Caudate nucleus (tissue), 63 donors: ENCODE measurements at places on chromosomes 12 and 14.

GRCh38 chr14:50008562-50008961 lies 107.8 kb downstream of the VCPKMT start:
- no peak for DNase-seq

- DNase-seq: no peak
Measured at GRCh38 chr14:103314496-103315277, 19.4 kb upstream of the EIF5 start.

- no peak for DNase-seq
Measured at GRCh38 chr12:108175310-108175709, 46.2 kb downstream of the WSCD2 start.

DNA sequence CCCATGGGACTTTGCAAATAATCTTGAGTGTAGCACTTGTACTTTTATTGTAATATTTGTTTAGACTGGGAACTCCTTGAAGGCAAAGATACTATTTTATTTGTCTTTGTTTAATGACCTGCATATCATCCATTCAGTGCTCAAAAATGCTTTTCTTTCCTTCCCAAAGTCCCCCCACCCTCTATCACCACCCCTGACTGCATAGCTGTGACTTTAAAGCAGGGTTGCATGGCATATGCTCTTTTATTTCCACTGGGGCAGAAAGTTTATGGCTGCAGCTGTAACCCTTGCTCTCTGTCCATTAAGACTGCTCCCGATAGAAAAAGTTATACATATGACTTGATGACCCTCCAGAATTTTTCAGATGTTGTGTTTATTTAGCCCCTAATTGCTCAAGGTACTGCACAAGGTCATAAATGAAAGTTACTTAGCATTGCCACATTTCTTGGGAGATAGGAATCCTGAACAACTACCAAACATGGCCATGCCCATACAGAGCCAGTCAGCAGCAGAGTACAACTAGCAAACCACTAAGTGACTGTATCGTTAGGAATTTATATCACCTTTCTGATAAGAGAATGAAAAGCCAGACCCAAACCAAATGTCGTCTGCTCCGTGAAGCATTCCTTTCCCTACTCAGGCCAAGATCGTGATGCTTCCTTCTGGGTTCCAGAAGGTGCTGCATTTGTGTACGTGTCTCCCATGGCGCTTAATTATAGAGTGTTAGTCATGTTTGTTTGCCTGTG lies 114.3 kb downstream of the DIP2B start:
- DNase-seq: no peak

- no peak for DNase-seq
Measured at GRCh38 chr14:96581902-96582301, 79.7 kb downstream of the PAPOLA start.

DNA sequence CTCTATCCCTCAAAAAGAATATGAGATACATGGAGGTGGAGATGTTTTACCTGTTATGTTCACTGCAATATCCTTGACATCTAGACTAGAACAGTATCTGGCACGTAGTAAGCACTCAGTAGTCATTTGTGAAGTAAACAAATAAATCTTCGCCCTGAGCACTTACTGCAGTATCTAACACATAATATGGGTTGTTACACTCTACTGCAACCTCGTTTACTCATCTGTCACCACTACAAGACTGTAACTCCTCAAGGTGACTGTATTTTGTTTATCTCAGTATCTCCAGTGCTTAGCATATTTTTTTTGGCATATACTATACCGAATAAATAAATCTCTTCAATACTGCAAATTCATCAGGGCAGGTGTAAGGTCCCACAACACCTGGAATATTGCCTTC lies 66.1 kb downstream of the WASHC3 start:
- no peak for DNase-seq

- DNase-seq: no peak
Measured at GRCh38 chr12:19215115-19215514, 85.6 kb downstream of the PLEKHA5 start.

DNA sequence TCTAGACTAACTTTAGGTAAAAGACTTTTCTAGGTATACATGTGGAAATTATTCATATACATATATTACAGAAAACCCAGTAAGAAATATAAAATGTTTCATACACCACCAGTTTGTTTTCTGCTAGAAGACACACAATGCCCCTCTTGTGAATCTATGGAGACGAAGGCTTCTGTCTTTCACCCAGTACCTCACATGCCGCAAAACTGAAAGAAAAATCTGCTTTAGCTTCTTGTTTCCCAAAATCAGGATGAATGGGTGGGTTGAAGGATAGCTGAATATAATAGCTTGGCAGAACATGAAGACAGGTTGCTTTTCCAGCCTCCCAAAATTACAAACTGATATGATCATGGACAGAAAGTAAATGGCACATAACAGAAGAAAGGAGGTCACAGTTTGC lies 1.3 kb downstream of the TAS2R30 start:
- DNase-seq: no peak

GRCh38 chr12:45423931-45424330 lies 208.0 kb downstream of the ANO6 start:
- no peak for DNase-seq

GRCh38 chr12:68001486-68002466 lies 12.5 kb downstream of the IFNG-AS1 start:
- no peak for DNase-seq
